Left ventricle myocardium superior (tissue), 1 donor: ENCODE measurements at places on chromosomes 13 and 19. TPM values are rescaled to one million over a fixed set of nuclear protein-coding genes. Genes with fewer than 3 reads are reported as not detected.

Gene GPR183
- total RNA-seq, result 2.6 TPM

Gene PSG7
- not detected for total RNA-seq

Gene CERS4
- 20.9 TPM for total RNA-seq

Gene COL5A3
- 9.6 TPM for total RNA-seq

DNA sequence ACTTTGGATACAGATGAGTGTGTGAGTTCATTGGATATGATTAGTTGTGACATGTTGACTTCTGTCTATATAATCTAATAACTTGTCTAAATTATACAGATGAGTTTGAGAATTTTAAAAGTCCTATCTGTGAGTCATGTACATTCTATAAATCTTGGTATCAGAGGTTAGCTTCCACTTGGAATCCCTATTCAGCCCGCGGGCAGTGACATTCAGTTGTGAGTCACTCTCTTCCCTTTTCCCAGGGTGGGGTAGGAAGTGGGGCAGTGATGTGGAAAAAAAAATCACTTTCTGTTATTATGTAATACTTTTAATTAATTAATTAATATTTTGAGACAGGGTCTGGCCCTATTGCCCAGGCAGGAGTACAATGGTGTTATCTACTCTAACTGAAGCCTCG is 33.0 kb upstream of the ZNF808 start:
- DNase-seq, result no peak

DNA sequence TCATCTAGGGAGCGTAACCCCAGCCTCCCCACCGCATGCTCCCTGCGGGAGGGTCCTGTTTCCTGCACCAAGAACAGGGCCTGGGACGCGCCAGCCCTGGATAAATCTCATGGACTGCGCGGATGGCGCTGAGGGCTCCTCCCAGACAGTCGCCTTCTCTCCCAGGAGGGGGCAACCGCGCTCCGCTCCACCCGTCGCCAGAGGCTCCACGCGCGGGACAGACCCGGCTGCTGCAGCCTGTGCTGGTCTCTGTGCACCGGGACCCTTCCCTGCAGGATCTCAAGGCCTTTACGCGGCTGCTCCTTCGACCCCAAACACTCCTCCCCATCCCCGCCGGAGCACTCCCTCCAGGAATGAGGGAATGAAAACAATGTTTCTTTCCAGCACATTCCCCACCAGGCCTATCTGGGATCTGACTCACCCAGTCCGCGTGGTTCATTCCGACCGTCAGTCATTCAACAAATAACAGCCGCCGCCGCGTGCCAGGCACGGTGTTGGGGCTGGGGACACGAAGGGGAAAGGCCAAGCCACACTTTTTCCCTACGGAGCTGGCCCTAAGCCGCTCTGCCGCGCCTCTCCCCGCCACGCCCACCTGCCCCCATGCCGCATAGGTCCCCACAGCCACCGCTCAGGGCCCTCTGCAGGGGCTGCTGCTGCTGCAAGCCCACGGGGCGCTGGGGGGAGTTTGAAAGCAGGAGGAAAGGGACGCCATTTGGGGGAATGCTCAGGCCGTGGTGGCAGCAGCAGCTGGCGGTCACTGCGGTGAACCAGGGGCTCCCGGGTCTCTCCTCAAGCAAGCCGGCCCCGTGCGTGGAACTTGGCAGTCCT is 6.0 kb downstream of the PNMA8B start:
- peak; percentile 75 for DNase-seq

DNA sequence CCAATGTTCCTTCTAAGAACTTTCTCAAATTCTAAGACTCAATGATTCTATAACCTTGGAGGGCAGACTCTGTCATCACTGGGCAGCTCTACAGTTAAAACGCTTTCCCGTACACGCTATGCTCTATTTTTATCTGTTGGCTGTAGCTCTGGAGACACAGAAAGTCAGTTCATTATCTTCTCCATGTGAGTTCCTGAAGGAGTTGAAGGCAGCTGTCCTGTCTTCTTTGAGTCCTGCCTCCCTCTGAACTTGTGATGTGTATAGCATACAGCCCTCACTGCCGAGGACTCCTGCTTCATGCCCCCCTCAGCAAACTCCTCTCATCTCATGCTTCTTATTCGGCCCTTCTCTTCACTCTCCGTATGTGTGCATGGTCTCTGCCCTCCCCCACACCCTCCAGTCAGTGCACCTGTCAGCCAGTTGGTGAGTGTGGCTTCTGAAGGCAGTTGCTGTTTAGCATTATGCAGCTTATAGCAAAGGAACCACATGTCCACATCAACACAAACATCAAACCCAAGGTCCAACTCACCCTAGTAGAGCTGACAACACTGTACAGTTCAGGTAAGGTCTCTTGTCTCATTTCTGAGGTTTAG is 504.9 kb downstream of the DIAPH3 start:
- no peak for DNase-seq

GRCh38 chr19:6533746-6534418 is 3.1 kb downstream of the TNFSF9 start:
- no peak for DNase-seq

- DNase-seq, result no peak
Measured at GRCh38 chr13:70188567-70188966, 80.3 kb upstream of the KLHL1 start.

GRCh38 chr13:24042710-24043440 is 117.6 kb upstream of the SPATA13 start:
- no peak for DNase-seq

GRCh38 chr13:41751277-41751676 is 209.6 kb downstream of the VWA8 start:
- peak; percentile 47 for DNase-seq

DNA sequence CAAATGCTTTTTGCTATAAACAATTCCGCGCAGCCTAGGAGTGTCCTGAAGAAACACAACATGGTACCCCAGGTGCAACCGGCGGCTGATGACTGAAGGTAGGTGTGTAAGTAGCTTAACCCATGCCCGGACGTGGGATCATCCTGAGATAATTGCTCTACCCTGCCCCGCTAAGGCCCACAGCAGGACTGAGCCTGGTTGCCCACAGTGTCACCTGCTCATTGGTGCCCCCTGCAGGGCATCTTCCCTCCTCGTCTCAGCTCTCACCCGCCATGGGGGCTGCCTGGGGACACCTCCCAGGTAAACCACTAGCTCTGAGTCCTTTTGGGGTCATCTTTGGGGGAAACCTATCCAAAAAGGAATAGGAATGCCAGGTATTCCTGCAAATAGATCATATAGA is 22.3 kb downstream of the TMEM161A start:
- DNase-seq, result peak; percentile 55

DNA sequence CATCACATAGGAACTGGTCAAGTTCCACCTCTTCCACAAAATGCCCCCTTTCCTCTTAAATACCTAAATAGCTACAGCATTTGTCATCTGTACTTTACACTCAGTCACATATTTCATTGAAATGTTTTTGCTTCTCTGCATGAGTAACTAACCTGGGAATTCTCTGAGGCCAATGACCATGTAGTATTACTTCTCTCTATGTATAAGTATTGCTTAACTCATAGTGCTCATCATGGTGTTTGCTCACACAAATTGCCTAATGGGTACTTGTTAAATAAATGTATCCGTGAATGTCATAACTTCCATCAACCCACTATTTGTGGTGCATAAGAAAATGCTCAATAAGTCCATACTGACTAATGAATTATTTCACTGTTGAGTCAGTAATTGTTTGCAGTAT is 115.5 kb downstream of the FGF14 start:
- no peak for DNase-seq

DNA sequence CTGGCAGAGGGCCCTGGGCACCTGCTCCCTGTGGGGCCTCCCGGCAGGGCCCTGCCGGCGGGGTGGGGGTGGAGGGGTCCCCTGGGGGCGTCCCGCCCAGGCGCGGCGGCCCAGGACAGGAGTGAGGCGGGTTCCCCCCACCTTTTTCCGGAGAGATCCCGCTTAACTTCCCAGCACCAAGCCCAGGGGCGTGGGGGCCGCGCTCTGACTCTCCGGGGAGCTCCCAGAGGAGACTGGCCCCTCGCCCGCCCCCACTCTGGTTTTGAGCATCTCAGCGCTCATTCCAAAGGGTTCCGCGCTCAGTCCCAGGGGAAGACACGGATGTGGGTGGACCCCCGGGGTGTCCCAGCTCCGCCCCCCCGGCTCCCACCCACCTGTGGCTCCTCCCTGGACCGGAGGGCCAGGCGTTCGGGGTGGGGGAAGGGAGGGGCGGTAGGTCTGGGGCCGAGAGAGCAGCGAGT is 476 bp downstream of the C2CD4C start:
- no peak for DNase-seq

DNA sequence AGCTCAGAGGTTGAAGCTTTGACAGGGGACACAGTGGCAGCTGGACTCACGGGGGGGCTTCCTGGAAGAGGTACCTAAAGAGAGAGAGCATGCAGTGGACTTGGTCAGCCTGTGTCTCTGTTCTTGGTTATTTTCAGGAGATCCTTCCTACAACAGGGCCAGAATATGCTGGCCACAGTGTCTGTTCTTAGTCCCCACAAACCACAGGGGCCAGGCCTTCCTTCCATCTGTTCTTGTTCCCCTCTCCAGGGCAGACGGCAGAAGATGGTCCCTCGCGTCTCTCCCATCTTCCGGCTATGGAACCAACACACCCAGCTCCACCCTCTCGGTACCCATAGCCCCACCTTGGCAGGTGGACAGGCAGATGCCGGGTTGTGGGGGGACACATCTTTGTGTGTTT is 24.8 kb downstream of the MAST3 start:
- no peak for DNase-seq
